ENCODE measurements at places on chromosomes 4 and X.

DNA sequence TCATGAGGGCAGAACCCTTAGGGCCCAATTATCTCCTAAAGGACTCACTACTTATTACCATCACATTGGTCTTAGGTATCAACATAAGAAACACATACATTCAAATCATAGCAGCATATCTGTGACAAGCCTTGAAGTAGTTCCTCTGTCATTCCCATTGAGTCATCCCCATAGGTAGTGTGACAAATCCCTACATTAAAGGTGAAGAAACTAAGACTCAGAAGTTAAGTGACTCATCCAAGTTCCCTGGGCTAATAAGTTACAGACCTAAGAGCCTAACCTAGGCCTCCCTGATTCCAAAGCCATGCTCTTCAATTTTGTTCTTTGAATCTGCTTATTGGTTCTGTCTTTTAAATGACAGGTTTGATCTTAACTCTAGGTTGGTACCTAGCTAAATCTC is 58.2 kb downstream of the CD38 start:
- H3K27ac ChIP-seq = no peak overlapping the region
- no peaks in the 10 kb centered on the region for H3K4me1 ChIP-seq
- H3K4me3 ChIP-seq = no peak overlapping the region
- H3K27me3 ChIP-seq = no peaks in the 10 kb centered on the region
- no peak for DNase-seq

- no peaks in the 10 kb centered on the region for H3K27me3 ChIP-seq
- no peak for DNase-seq
- H3K27ac ChIP-seq = no peak overlapping the region
- H3K36me3 ChIP-seq = no peaks in the 10 kb centered on the region
- H3K4me3 ChIP-seq = no peak overlapping the region
Observed at GRCh38 chrX:149010853-149011224, 494.3 kb downstream of the IDS start.

GRCh38 chrX:18003876-18004275 is 142.8 kb upstream of the RAI2 start:
- no peaks in the 10 kb centered on the region for H3K27me3 ChIP-seq
- H3K36me3 ChIP-seq = no peaks in the 10 kb centered on the region
- no peak overlapping the region for H3K27ac ChIP-seq
- H3K4me1 ChIP-seq = no peaks in the 10 kb centered on the region
- no peak for DNase-seq

GRCh38 chr4:169295822-169296221 is 25.1 kb upstream of the SH3RF1 start:
- no peaks in the 10 kb centered on the region for H3K36me3 ChIP-seq
- no peaks in the 10 kb centered on the region for H3K4me1 ChIP-seq

DNA sequence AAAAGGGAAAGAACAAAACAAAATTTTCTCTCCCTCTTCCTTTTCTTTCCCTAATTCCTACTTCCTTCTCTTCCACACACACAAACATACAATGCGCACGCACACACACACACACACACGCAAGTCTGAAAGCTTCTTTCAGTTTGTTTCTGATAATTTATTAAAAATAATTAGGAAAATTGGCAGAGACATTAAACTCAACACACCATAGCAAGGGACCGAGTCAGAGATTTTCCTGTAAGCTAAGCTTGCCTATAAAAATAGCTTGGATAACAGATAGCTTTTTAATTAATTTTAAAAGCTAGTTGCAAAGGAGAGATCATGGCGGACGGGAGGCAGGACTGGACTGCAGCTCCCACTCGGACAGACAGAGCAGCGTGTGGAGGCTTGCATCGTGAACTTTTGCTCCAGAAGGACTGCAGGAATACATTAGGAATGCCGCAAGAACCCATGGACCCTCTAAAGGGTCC is 92.6 kb upstream of the MAPK10 start:
- no peak for DNase-seq
- H3K27ac ChIP-seq = peak overlapping the region; percentile 52
- no peaks in the 10 kb centered on the region for H3K27me3 ChIP-seq

GRCh38 chrX:19953145-19953544 is 37.7 kb downstream of the BCLAF3 start:
- H3K27ac ChIP-seq = no peak overlapping the region
- peaks cover 3% of the 10 kb centered on the region for H3K4me1 ChIP-seq
- H3K4me3 ChIP-seq = no peak overlapping the region
- no peaks in the 10 kb centered on the region for H3K36me3 ChIP-seq
- no peak for DNase-seq

- DNase-seq = no peak
- H3K27ac ChIP-seq = no peak overlapping the region
- no peak overlapping the region for H3K4me3 ChIP-seq
- H3K4me1 ChIP-seq = no peaks in the 10 kb centered on the region
Observed at GRCh38 chr4:7697343-7697742, 242.3 kb downstream of the AFAP1 start.

DNA sequence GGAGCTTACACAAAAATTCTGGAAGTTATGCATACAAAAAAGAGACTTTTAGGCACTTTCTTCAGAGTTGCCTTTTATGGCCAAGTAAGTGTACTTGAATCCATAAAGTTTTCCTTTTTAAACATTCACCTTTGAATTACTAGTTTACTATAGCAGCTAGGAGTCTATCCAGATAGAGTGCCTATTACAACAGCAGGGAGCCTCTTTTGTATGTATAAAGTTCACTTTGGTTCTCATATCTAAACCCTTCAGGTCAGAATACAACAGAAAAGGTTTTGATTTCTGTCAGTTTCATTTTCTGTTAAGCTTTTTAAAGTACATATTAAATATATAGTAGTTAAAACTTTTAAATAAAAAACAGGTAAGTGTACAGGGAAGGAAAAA is 51.4 kb upstream of the IL13RA1 start:
- no peaks in the 10 kb centered on the region for H3K4me1 ChIP-seq
- H3K27me3 ChIP-seq = no peaks in the 10 kb centered on the region
- no peak overlapping the region for H3K27ac ChIP-seq
